Mesothelial cell of epicardium (in vitro differentiated cells): ENCODE measurements at places on chromosomes 7 and 10.

DNA sequence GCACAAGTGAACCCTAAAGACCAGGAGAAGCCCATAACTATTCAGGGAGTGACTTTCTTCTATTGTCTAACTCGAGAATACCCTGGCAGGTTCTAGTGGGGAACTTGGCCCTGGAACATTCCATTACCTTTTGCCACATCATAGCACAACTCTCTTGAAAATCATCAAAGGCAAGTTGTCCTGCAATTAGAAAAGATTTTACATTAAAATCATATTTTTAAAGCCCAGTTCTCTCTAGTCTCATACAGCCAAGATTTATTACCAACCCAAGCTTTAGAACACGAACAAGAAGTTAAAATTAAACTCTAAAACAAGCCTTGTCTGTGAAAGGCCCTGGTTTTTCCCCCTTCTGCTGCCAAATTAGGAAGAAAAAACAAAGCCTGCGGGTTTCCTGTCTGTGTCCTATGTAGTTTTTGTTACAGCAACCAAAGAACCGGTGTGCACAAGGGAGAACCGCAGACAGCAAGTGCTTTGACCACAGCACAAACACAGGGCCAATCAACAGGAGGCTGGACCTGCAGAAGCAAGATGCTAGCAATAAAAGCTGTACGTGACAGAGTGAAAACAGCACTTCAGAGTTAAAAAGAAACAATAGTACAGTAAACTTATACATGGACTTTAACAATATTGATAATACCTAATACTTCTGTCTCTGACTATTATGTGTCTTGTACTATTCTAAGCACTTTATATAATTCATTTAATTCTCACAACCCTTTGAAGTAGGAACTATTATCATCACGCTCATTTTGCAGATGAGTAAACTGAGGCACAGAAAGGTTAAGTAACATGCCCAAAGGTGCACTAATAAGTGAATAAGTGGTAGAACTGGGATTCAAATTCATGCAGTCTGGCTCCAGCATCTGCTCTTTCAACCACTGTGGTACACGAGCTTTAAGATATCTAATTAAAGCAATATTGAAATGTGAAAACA lies 65.8 kb downstream of the STK17A start:
- no peak for DNase-seq

- no peak for DNase-seq
These were observed 279.9 kb downstream of the NEBL start for GRCh38 chr10:20616918-20617810.

DNA sequence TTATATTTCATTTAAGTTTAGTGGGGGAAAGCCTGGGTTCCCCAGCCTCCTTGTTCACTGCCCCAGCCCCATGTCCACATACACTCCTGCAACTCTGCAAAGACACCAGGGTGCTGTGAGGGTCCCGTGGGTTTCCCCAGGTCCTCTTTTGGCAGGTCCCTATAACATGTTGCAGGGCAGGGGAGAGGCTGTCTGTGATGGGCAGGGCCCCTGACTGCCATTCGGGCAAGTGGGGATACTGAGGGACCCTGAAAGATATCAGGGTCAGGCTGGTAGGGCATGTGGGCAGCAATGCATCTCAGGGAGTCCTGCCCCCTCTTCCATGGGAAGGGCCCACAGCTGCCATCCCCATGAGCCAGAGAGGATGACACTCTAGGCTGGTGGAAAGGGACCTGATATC lies 28.4 kb downstream of the RASGEF1A start:
- peak; percentile 2 for DNase-seq

DNA sequence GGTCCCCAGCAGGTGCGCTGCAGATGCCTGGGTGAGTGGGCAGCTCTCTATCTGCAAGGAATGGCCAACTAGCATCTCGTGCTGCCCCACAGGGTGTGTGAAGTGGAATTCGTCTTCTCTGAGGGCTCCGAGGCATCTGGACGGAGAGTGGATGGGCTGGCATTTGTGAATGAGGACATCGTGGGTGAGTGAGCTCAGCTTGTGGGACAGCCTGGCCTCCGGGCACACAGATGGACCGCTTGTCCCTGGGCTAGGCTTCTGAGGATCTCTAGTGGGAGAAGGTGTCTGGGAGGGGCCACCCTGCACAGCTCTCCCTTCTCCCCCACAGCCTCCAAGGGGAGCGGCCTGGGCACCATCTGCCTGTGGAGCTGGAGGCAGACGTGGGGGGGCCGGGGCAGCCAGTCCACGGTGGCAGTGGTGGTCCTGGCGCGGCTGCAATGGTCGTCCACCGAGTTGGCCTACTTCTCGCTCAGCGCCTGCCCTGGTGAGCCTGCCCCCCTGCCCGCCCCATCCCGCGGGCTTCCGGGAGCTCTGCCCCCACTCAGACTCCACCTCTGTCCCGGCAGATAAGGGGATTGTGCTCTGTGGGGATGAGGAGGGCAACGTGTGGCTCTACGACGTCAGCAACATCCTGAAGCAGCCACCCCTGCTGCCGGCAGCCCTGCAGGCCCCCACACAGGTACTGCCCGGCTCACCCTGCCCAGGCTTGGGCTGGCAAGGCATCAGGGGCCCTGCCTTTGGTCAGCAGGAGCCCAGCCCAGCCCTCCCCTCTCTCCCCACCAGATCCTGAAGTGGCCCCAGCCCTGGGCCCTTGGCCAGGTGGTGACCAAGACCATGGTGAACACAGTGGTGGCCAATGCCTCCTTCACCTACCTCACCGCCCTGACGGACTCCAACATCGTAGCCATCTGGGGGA lies 6.3 kb downstream of the POLR2J start:
- DNase-seq: no peak

DNA sequence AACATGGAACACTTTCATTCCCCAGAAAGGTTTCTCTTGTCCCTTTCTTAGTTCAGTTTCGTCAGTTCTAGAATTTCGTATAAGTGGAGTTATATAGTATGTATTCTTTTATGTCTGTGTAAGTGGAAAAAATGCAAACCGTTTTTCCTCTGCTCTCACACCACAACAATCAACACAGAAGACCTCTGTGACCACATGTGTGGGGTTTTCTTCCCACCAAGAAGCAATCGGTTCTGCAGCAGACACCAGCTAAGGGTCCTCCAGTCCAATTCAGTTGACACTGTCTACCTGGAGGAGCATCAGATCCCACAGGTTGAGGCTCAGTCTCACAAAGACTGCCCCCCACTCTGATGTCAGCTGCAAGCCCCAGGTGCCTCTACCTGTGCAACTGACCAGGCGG lies 6.2 kb downstream of the CDC123 start:
- no peak for DNase-seq

DNA sequence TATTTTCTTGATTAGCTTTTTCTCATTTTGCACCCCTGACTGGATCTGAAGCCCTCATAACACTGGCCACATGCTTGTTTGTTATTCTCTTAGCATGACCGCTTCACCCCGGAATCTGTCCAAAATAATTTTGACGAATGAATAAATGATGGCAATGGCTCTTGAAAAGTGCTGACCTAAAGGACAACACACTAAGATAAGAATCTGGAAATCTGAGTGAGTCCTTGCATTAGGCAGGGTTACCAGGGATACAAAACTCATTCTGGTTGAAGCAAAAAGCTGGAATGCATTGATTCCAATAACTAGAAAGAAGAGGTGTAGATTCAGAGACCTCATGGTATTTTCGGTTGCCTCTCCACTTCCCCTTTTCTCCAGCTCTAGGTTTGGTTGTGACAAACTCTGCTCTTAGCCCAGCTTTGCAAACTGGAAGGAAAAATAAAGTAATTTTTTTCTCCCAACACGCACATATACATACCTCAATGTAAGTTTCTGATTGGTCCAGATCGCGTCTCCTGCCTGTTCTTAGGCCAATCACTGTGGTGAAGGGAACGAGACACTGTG lies 157.4 kb downstream of the SKIDA1 start:
- DNase-seq: no peak

DNA sequence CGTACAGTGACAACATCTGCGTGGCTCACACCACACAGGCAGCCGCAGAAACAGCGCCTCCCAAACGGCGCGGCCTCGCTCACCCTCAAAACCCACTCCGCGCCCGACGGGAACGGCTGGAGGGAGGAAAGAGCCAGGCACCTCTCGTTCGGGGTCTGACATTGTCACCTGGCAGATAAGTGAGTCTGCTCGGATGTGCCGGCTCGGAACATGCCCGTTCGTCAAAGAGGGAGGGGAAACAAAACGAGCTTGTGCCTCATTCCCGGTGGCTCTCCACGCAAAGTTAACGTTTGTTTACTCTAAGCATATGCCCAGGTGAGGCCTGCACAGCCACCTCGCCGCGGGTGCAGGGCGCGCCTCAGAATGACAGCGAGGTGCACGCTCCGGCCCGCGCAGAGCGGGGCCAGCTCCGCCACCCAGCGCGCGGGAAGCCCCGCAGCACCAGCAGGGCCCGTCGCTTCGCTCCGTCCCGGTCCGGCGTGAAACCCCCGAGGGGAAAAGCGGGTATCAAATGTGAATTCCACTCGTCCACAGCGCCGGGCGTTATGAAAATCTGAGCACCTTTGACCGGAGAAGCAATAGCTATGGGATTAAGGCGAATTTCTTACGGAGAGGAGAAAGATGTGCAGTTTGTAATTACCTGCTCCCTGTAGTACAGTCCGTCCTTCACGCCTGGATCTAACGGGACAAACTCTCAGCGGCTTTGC lies 13.1 kb downstream of the CNPY1 start:
- no peak for DNase-seq

DNA sequence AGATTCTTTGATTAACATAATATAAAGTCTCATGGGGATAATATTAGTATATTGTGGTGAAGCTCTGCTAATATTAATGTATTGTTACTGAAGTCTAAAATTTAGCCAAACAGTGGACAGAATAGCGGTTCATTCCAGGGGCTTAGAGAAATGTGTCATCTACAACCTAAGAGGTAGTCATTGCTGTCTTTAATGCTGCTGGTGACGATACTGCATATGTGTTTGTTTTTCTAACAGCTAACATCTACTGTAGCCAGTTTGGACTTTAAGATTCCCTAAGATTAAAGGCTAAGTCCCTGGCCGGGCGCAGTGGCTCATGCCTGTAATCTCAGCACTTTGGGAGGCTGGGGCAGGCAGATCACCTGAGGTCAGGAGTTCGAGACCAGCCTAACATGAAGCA lies 102.0 kb upstream of the SAMD8 start:
- DNase-seq: no peak

DNA sequence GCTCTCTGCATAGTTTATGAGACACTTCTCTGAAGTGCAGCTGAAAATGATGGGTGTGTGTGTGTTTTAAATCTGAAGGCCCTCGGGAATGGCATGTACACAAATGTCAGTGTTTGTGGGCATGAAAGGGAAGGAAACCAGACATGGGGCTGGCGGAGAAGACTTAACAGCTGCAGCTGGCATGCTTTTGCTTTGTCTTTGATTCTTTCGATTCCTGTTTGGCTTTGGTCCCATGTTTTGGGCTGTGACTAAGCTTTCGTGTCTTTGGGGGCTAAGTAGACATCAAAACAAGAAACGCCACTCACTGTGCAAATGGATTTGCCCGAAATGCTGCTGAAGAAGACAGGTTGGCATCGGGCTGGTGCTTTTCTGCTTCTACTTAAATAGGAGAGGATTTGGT lies 179.3 kb downstream of the PFKFB3 start:
- no peak for DNase-seq

DNA sequence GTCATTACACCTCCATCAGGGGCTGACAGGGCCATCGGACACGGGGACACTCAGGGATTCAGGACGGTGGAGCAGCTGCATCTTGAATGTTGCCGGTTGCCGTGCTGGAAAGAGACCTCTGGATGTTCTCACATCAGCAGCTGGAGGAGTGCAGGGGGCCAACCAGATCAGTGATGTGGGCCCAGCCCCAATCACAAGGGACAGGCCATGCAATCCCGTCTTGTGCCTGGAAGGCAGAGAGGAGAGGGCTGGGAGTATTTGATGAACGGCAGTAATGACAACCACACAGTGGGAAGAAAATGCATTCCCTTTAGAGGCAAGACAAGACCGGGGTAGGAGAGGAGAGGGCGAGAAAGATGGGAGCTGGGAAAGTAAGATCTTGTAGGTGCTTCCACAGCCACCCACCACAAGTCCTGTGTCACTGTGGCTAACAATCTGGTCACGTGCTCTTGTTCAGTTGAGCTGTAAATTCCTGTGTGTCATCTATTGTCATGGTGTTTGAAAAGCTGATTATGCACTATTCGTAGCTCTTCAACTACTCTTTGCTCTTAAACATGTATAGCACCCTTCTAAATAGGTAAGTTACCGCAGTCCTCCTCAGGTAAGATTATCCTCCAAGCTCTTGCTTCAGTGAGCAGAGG lies 85.9 kb upstream of the LEP start:
- DNase-seq: no peak
